ENCODE measurements at places on chromosomes 12 and 14.

GRCh38 chr14:80390906-80391305, 179.6 kb upstream of the DIO2 start:
- DNase-seq: no peak

DNA sequence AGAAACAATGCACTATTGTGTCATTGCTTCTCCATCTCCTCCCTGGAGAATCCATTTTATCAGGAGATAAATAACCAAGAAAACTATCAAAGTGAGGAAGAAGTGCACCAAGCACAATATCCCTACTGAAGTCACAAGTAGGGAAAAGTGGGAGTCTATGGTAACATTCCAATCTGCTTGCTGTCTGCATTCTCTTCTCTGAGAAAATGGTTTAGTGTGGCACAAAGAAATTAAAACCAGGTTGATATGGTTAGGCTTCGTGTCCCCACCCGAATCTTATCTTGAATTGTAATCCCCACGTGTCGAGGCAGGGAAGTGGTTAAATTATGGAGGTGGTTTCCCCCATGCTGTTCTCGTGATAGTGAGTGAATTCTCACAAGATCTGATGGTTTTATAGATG, 209.7 kb downstream of the PRKD1 start:
- DNase-seq: no peak

DNA sequence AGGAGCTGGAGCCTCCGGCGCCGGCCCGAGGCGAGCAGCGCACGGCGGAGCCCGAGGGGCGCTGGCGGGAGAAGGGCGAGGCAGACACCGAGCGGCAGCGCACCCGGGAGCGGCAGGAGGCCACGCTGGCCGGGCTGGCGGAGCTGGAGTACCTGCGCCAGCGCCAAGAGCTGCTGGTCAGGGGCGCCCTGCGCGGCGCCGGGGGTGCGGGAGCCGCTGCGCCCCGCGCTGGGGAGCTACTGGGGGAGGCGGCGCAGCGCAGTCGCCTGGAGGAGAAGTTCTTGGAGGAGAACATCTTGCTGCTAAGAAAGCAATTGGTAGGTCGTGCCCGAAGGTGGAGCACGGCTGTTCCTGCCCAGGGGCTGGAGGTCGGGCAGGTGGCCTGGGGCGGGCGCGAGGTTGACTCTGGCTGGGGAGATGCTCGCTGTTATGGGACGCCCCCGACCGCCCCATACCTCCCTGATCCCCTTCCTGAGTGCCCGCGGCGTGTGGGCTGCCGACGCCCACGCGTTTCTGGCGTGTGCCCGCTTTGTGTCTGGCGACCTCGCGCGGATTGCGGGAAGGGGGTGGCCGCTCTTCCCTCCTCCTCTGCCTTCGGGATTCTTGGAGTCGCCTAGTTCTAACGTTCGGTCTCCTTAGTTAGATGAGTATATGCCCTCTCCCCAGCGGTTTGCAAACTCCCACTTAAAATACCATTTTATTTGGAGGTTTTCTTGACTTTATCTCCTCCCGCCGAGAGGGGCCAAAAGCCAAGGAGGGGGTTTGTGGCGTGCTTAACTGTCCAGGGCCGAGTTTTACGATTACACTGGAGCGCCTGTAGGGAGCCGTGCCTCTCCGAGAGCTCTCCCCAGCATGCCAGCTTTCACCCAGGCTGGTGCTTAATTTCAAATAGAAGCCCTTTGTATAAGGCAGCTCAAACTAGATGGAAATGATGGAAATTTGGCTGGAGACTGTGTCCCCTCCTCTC, 752 bp downstream of the DACT1 start:
- no peak for DNase-seq

- DNase-seq: no peak
These were observed 47.0 kb downstream of the TMEM132C start for GRCh38 chr12:128313931-128314330.

DNA sequence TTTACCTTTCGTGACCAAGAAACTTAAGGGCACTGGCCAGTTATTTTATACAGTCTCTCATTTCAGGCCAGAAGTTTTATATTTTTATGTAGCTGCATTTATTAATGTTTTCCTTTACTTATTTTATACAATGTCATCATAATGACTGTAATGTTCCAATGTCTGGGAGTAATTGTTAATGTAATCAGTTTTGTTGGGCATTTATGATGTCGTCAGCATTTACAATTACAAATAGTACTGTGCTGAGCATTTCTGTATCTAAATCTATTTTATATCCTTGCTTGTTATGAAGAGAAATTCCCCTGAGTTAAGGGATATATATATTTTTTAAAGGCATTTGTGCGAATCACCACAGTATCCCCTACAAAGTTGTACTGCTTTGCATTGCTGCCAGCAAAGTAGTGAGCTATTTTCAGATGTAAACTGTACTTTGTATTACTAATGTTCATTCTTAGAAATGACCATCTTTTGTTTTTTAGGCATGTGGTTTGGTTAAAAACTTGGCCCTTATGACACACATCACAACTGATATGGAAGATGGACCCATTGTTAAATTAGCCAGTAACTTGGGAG, 74.4 kb downstream of the POLR3B start:
- DNase-seq: no peak

DNA sequence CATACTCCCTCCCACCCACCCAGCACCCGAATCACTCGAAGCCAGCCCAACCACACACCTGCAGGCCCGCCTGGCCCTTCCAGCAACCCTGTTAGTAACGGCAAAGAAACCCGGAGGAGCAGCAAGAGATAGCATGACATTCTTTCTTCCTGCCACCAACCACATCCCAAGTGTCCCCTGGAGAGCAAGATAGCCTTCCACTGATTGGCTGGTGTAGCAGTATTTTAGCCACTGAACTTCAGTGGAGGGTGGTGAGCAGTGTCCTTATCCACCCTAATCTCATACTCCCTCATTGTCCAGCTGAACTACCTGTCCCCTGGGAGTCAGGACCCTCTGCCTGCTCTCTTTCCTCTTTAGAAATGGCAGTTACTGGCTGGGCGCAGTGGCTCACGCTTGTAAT, 769 bp upstream of the SLC39A5 start:
- no peak for DNase-seq

DNA sequence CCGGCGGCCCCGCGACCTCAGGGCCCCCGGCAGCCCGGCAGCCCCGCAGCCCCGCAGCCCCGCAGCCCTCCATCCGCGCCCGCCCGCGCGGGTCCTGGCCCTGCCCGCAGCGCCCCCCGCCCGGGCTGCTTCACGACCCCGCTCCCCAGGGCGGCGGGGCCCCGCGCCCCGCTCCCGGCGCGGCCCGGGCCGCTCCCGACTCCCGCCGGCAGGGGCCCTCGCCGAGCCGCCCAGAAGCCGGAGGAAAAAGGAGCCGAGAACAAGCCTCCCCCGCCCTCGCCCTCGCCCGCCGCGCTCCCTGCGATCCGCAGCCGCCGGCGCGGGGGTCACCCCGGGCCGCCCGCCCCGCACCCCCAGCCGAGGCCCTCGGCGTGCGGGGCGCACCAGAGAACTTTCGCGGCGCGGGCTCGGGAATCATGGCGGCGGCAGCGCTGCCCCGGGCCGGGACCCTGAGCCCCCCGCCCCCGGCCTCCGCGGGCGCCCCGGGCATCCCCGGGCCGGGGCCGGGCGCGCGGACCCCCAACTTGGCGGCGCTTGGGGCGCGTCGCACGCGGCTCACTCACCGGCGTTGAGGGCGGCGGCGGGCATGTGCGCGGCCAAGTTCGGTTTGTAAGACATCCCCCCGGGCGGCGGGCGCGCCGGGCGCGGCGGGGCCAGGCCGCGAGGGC, 521 bp downstream of the CDK2AP1 start:
- peak; percentile 78 for DNase-seq

DNA sequence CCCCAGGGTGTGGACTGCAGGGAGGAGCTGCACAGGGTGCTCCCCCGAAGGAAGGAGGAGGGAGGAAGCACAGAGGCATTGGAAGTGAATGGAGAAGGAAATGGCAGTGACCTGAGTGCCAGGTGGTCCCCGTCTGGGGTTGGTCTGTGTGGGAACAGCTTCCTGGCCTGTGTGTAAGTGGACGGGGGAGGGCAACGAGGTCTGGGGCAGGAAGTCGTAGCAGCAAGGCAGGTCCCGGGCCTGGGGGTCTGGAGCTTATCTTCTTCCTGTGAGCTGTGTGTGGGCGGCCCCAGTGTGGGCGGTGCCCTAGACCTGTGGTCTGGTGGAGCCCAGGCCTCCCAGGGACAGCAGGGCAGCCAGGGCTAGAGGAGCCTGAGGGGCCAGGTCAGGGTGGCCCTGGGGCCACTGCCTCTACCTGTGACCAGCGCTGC, 382.1 kb downstream of the TMEM121 start:
- no peak for DNase-seq

DNA sequence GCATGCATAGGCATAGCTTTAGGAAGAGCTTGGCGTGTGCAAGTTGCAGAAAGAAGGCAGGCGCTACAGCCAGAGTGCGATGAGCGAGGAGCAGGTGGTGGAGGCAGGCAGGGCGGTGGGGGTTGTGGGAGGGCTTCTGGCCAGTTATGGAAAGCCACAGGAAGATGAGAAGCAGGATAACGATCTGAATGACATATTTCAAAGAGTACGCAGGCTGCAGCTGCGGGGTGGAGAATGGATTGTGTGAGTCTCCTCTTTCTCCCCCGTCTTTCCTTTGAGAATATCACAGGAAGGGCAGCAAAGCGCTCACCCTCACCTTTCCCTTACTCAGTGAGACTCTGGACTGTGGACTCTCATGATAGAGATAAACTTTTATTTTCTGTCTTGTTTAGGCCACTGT, 48.7 kb upstream of the PLXNC1 start:
- DNase-seq: no peak

DNA sequence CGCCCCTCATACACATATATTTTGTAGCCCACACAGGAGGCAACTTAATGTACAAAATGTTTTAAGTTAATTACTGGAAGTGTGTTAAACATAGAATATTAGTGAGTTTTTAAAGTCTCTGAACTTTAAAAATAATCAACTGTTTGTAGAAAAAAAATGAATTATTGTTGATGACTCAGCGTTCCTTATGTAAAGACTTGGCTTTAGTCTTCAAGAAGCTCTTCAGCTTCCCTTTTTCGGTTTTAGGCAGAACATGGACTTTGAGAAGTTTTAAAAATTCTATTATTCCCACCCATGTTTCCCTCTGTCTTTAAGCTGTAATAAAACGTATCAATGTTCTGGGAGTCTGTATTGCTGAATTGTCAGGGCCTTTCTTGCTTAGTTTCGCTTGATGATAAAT, 269.5 kb downstream of the FBXL14 start:
- no peak for DNase-seq

DNA sequence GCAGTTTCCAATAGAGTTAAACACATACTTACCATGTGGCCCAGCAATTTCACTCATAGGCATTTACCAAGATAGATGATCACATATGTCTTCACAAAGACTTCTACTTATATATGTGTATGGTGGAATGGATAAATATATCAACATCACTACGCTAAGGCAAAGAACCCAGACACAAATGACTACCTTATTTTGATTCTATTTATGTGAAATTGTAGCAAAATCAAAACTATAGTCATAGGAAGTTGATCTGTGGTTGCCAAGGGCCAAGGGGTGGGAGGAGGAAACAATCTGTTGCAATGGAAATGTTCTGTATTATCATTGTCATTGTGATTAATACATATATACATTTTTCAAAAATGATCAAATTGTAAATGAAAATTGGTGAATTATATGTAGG, 47.7 kb upstream of the ANP32D start:
- no peak for DNase-seq

- no peak for DNase-seq
These were observed 266.9 kb downstream of the KTN1 start for GRCh38 chr14:55846826-55847446.

DNA sequence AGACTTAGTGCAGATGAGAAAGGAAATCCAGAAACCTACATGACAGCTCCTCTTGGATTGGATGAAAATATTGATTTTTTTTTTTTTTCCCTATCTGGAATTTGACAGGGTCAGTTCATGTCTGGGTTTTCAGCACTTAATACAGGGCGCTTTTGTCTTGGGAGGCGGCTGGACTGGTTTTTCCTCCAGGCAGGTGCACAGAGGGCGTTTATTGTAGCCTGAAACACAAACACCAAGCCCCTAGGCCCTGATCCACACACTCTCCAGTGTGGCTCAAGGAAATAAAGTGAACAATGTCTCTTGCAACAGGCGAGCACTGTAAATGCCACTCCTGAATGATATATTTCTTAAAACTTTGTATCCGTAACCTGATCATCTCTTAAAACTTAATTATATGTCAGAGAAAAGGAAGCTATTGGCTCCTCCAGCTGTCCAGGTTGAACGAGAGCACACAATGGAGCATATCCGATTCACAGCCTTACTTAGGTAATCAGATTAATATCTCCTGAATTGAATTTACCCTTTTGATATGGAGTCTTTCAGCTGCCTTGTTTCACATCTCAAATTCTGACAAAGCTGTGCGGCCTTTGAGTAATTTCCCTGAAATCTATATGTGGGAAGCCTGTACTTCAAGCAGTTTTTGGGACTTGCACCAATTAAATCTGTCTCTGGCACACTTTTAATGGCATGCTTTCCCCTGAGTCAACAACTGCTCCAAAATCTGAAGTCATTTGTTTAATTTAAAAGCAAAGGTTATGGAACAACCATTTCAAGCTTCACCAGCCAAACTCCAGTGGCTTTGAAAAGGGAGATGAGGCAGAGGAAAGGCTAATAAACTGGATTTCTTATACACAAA, 485.7 kb downstream of the ZFP36L1 start:
- no peak for DNase-seq

- no peak for DNase-seq
These were observed 15.2 kb downstream of the HNF1A start for GRCh38 chr12:120993496-120993895.

DNA sequence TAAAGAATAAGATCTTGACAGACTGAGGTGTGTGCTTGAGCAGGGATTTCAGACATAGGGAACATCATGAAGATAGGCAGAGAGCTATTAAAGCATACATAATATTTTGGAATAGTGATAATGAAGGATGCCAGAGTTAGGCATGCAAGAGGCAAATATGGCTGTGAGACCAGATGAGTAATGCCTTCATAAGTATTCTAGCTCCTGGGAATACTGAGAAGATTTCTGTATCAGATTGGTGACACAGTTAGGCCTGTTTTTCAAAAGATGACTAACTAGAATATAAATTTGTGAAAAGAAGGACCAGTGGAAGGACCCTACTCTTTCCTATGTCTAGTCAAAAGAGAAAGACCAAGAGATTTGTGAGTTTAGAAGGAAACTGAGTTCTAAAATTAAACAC, 108.8 kb downstream of the TXNDC16 start:
- DNase-seq: no peak

DNA sequence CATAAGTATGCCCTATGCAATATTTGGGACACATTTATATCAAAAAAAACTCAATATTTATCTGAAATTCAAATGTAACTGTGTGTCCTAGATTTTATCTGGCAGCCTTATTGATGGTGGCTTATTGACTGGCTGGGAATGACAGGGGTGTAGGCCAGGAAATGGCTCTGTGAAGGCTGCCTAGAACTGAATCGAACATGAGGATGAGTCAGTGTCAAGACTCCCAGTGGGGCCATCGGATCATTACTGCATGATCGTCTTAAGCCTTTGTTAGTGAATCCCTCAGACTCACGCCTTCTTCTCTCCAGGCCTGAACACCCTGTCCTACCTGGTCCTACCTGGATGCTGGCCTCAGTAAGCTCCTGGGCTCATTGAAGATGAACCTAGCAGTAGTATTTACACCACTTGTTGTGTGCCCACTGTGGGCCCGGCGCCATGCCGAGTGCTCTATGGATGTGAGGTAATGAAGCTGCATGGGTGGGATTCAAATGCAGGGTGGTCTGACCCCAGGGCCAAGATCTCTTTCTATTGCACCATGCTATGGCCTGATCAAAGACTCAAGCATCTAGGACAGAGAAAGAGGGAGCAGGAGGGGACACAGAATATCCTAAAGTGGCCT, 21.0 kb upstream of the FAIM2 start:
- DNase-seq: no peak
